ENCODE measurements at places on chromosomes 2 and 18. TPM values are rescaled to one million over a fixed set of nuclear protein-coding genes. Genes with fewer than 3 reads are reported as not detected.

SLC4A5 gene
- total RNA-seq = 1.2 TPM

ALPP gene
- not detected for total RNA-seq

ITM2C gene
- total RNA-seq = 21.7 TPM

SULT1C4 gene
- not detected for total RNA-seq

GCKR gene
- not detected for total RNA-seq

LRRC30 gene
- total RNA-seq = not detected

AFF3 gene
- total RNA-seq = not detected

STEAP3 gene
- total RNA-seq = 2.3 TPM

HDAC4 gene
- 22.3 TPM for total RNA-seq

MAP3K19 gene
- total RNA-seq = not detected

KDM3A gene
- total RNA-seq = 44.6 TPM

PDE11A gene
- total RNA-seq = not detected

GPR55 gene
- total RNA-seq = 0.26 TPM

GRCh38 chr2:3667151-3667631 lies 9.2 kb downstream of the ALLC start:
- DNase-seq = no peak

DNA sequence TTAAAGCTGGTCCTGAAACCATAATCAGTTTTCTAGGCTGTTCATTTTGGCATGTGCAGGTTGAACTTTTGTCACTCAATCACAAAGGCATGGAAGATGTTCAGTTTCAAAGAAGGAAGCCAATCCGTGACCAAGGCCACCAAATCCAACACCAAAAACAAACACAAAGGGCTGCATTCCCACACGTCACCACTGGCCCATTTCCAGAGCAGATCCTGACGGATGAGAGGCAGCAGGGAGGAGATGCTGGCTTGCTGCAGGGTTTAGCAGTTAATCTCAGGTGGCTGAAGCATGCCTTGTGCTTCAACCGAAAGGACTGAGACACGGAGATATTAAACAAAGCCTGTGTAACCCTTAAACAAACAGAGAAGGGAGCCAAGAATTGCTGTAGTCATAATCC lies 191.9 kb upstream of the CTAGE1 start:
- DNase-seq = no peak

- no peak for DNase-seq
Observed at GRCh38 chr2:240319855-240320203, 115.6 kb upstream of the GPC1 start.

- DNase-seq = no peak
Observed at GRCh38 chr2:204796581-204796980, 251.3 kb downstream of the PARD3B start.

DNA sequence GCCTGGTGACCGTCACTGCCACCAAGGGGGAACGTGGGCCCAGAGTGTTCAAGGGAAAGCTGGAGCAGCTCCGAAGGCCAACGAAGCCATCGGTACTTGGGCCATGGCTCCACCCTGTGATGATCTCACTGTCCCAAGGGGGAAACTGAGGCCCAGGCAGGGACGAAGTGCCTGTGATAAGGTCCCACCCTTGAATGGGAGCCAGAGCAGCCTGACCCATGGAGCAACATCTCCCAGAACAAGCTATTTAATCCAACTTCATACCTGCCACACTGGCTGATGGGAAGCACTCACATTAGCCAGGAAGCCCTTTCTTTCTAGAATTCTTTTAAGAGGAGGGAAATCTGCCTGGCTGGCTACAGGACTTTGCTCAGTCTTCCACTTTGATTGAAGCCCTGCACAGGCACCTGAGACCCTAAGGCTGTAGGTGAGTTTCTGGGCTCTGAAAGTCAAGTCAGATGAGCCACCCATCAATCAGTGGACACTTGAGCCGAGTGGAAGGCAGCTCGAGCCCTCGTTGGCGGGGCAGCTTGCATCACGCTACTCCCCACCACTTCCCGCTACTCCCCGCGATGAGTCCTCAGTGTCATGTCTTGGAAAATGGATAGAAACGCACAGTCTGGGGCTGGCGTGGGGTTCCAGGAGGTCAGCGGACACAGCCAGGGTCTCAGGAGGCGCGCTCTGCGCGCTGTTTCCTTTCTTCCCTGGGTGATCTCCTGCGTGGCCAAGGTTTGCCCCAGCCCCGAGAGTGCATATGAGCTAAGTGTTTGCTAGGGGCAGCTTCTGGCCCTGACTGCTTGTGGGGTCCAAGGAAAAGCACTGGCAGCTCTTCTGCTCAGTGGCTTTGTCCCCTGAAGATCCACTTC lies 2.5 kb upstream of the HS6ST1 start:
- DNase-seq = no peak

DNA sequence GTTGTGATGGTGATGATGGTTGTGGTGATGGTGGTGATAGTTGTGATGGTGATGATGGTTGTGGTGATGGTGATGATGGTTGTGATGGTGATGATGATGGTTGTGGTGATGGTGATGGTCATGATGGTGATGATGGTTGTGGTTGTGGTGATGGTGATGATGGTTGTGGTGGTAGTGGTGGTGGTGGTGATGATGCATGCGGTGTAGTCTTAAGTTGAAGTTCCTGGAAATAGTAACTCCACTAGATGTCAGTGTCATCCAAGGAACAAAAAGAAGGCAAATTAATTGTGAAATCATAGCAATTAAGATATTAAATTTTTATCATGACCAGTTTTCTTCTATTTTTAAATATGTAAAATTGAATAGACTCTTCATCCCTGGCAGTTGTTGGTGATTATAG lies 309.2 kb downstream of the AGAP1 start:
- no peak for DNase-seq

- DNase-seq = no peak
Observed at GRCh38 chr18:45430041-45430440, 185.2 kb upstream of the SLC14A2 start.

DNA sequence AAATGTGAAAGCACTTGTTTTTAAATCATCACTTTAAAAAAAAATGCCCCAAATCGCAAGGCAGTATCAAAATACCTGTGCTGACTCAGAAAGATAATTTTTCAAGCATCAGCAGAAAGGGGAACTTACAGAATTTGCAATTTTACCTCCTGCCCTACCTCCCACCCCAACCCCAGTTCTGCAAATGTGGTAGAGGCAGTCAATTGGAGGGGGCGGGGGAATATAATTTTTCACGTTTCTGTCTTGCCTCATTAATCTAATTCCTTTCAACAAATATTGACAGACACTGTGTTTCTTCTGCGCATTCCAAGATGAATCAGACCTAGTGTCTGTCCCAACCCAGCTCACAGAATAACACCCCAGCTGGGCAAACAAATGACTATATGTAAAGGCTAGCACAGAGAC lies 76.8 kb downstream of the ALPK2 start:
- DNase-seq = no peak

DNA sequence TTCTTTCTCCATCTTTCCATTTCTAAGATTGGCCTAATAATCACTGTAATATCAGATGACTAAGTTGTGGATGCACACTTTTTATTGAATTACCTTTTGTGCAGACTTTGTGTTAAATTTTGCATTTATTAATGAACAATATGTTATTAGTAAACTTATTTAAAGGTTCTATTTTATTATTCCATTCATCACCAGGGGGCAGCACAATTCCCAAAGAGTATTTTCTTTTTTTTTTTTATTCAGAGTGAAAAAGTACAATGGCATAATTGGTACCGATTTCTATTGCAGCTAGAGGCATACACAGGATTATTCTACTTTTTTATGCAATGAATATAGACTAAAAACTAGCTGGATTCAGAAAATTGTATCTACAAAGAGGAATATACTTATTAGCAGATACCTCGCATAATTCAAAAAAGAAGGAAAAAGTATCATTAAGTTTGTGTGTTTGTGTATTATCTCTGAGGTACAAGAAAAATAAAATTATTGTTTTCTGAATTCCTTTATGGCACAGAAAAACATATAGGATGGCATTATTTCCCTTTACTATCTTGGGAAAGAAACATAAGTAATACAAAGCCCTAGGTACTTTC lies 390.6 kb downstream of the ERBB4 start:
- DNase-seq = no peak

GRCh38 chr18:3051718-3052410 lies 38.9 kb upstream of the LPIN2 start:
- DNase-seq = no peak

- no peak for DNase-seq
Observed at GRCh38 chr2:9281145-9281544, 74.5 kb downstream of the ASAP2 start.

DNA sequence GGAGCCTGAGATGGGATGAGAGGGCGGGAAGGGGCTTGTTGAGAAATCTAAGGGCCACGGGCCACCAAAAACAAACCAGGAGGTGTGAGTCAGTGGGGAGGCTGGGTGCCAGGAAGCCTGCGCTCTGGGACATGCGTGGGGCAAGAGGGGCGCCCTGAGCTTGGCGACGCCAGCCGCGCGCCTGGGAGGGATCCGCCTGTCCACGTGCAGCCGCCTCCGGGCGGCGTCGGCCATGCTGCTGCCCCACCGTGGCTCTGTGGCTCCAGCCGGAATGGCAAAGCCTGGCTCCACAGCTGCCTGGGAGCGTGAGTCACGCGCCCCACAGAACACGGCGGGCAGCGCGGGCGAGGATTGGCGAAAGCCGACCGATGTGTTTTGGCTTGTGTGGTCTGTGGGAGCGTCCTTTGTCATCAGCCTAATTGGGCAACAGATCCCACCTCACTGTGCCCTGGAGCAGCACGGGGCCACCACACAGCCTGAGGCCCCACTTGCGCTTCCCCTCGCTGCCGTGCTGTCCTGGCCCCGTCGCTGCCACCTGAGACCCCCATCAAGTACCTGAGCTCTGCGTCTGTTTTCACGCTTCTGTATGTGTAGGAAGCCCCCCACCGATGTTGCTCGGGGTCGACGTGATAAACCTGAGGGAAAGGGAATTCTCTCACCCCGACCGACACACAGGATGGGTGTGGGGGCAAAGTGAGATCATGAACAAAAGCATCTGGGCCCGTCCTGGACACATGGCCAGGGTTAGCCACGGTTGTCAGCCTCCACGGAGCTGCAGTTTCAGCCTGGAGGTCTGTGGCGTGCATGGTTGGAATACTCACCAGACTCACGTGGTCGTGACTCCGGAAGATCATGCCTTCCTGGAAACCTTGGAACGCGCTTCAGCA lies 80.5 kb downstream of the NFATC1 start:
- peak; percentile 58 for DNase-seq

DNA sequence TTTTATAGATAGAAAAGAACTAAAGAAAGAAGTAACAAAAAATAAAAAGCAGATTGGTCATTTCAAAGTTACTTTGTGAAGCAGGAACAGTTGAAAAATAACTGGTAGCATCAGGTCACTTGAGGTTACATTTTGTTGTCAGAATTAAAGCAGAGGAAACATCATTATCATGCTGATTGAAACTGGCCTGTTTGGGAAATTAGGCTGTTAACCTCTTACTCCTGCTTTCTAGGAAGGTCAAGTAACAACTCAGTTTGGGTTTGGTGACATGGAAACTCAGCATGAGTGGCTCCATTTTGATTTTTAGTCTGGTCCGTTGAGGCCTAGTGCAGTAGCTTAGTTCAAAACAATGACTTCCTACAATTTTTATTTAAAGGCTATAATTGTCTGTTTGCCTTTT lies 1383.5 kb downstream of the DPP10 start:
- DNase-seq = no peak

- DNase-seq = no peak
Observed at GRCh38 chr2:854460-854859, 96.2 kb upstream of the SNTG2 start.

- DNase-seq = no peak
Observed at GRCh38 chr2:147149575-147150240, 695.1 kb upstream of the ACVR2A start.

DNA sequence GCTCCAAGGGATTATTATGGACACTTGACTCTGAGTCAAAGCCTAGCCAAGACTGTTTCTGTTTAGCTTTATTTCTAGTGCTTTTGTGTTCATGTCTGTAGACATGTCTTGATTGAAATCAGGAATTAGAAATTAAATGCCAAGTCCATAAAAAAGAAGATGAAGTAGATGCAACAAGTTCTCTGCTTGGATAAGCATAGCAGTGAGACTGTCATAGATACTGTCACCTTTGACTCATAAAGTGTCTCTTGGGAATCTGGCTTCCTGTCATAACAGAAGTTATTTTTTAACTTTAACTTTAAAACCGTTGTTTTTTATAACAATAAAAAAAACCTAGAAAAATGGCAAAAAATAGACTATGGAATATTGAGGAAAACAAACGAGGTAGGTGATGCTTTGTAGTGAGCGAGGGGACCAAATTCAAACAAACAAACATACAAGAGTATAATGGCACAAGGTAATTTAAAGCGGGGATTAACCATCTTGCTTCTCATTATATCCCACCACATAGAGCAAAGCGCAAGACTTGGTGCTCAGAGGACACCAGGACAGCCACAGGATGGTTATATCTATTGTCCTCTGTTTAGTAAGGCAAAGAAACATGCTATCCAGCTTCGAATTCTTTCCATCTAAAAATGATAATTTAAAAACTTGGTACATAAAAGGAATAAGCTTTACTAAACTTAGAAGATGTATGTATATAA lies 64.6 kb downstream of the CD226 start:
- DNase-seq = no peak

DNA sequence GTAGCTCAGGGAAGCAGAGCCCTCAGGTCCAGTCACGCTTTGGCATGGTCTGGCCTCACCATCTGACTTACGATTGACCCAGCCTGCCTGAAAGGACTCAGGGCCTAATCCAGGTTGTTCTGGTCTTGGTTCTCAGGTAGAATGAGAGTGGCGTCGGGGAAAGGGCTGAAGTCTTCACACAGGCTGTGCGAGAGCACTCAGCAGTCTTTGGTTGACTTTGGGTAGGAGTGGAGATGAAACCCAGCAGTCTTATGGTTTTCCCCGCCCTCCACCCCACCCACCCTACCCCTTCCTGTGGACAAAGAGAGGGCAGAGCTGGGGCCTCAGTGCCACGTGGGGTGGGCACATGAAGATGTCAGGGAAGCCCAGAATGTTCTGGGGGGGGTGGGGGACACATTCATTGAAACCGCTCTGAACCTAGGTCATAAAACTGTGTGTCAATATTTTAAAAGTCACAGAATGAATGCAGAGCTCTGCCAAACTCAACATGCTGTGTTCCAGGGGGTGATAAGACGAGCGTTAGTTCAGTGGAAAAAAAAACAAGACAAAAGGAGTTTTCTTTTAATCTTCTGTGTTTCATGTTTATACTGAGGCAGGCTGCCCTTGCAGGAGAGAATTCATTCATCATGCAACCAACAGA lies 58.6 kb upstream of the ALPP start:
- DNase-seq = no peak

DNA sequence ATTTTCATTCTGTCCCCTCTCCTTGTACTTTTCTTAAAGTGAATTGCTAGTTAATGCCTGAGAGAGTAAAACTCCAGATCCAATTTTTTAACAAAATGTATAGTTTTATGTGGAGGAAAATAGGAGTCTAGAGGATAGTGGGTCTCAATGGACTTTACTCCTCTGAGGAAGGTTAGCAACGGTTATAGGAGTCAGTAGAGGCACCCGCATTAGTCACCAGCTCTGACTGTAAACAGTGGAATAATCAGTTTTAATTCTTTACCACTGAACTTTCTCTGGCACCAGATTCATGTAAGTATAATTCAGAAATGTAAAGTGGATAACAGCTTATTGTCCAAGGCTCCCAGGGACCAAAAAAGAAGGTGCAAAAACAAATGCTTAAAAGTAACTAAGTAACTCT lies 38.7 kb upstream of the HNMT start:
- no peak for DNase-seq
